ENCODE measurements at places on chromosomes 7 and 10.

- no peak for DNase-seq
Measured at GRCh38 chr7:92735707-92736106, 100.7 kb downstream of the CDK6 start.

GRCh38 chr10:132320654-132321469 is 11.1 kb upstream of the LRRC27 start:
- no peak for DNase-seq

DNA sequence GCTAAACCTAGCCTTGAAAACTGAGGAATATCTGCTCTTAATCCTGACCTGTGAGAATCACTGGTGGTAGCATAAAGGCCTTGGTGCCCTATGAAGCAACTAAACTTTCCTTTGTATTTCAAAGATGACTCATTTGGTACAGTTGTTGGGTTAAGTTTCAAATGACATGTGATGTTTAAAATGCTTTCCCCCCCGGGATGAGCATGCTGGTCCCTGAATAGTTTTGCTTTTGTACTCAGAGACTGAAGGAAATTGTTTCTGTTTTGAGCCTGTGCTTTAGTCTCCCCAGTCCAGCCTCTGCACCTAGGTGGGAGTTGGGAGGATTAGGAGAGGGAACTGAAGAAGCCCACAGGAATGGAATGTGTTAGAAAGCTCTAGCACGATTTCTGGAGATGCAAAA is 258.9 kb upstream of the NPY start:
- no peak for DNase-seq

DNA sequence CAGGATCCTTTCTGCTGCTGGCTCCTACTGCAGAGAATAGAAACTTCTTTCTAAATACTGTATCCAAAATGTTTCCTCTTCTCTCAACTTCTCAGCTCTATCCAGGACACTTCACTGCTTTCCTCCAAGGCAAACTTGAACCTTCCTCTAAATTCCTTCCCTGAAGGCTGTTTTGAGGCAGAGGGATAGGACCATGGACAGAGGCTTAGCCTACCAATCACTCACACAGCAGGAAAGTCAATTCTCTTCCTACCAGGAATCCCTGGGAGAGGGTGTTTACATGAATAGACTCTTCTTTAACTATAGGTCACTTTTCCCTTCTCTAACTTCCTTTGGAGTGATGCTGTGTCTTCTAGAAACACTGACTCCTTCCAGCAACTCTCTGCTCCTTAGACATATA is 115.6 kb upstream of the MKLN1 start:
- no peak for DNase-seq

GRCh38 chr7:13770305-13770704 is 219.2 kb downstream of the ETV1 start:
- DNase-seq = no peak

GRCh38 chr7:150811-151221 is 41.6 kb upstream of the FAM20C start:
- no peak for DNase-seq

DNA sequence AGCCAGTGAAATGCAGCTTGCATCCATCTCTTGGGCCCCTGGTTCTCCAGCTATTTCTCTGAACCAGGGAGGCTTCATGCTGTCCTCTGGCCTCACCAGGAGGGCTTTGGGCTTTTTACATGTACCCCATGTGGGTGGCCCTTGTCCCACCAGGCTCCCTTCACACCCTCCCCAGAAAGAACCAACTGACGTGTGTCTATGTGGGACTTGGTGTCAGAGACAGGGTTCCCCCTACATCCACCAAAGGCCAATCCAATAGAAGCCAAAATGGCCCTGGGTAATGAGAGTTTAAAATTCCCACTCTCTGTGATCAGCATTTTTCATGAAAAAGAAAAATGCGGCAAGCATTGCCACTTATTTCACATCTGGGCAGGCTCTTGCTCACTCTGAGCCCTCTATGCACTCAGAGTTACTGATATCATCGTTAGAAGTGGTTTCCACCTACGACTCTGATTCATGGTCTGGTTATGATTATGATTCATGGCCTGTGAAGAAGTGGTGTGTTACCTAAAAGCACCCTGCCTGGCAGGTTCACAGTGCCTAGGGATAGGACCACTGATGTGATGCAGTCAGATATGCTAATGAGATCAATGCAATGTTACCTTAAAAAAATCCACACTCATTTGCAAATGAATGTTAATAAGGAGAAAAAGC is 133.5 kb downstream of the BUB3 start:
- DNase-seq = no peak

- no peak for DNase-seq
Measured at GRCh38 chr7:48084727-48085432, 4.2 kb upstream of the UPP1 start.

- DNase-seq = no peak
Measured at GRCh38 chr7:24129597-24129996, 154.4 kb upstream of the NPY start.

- DNase-seq = no peak
Measured at GRCh38 chr10:30792025-30792424, 162.5 kb upstream of the LYZL2 start.

- DNase-seq = no peak
Measured at GRCh38 chr7:30348083-30348560, 63.7 kb downstream of the ZNRF2 start.

GRCh38 chr7:101875283-101875846 is 57.9 kb downstream of the CUX1 start:
- no peak for DNase-seq

- DNase-seq = no peak
Measured at GRCh38 chr10:100570506-100570905, 34.8 kb downstream of the HIF1AN start.

DNA sequence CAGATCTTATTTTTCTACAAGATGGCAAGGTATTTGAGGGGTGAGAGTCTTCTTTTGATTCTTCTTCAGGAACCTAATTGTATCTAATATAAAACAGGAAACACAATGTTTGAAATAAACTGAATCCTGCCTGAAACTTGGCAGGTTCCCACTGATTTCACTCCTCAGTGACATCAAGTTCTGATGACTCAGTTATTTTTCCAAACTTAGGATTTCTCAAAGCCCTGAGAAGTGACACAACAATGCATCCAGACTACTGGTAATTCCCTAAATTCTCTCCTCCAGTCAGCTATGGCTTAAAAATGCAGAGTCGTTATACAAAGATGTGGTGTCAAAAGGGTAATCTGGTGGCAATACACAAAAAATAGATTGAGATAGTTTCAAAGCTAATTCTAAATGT is 80.9 kb downstream of the ABLIM1 start:
- DNase-seq = no peak

DNA sequence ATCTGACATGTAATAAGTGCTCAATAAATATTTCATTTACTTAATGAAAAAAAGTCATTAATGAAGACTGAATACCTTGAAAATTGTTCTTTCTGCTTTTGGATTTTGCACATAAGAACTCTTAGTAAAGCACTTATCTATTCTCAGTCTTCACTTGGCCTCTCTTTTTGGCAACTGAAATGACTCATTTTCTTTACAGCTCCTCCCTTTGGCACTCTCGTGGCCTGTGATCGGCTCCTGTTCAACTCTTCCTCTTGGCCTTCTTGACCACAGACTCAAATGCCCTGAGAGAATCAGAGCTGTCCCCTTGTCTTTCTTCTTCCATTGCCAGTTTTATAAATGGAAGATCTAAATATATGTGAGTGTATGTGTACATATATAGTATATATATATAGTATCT is 54.2 kb downstream of the FOXP2 start:
- no peak for DNase-seq

GRCh38 chr7:621572-622285 is 102.1 kb upstream of the PDGFA start:
- no peak for DNase-seq

- DNase-seq = peak; percentile 28
Measured at GRCh38 chr10:12041766-12042408, 722 bp downstream of the UPF2 start.

DNA sequence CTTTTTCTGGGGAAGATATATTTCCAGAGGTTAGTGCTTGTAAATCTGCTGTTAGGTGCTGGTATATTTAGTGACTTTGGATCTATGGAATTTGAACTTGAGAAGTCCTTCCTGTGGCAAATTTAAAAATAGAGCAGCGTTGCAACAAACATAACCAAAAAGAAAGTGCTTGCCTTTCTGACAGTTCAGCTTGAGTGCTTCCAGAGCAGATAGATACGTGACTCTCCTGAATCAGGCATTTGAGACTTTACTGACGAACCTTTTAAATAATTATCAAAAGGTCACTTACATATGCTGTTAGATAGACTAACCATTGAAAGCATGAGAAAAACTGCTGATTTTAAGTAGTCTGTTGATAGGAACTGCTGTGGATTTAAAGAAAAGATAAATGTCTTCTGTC is 387.5 kb upstream of the LRRTM3 start:
- DNase-seq = no peak

DNA sequence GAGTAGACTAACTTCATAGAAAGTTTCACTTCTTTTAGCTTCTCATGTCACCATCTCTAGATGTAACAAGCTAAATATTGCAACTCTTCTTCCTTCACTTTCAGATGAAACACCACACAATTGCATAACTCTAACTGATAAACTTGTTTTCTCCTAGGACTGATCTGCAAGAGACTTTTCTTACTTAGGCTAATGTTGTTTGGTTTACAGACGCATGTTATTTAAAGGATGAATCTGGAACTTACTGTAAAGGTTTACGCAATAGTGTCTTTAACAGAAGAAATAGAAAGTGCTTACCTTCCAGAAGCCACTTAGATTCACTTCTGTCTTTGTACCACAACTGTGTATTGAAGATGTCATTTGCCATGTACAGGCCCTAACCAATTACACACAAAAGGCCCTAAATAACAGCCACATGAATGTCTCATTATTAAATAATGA is 22.1 kb upstream of the ZC3HAV1 start:
- no peak for DNase-seq

DNA sequence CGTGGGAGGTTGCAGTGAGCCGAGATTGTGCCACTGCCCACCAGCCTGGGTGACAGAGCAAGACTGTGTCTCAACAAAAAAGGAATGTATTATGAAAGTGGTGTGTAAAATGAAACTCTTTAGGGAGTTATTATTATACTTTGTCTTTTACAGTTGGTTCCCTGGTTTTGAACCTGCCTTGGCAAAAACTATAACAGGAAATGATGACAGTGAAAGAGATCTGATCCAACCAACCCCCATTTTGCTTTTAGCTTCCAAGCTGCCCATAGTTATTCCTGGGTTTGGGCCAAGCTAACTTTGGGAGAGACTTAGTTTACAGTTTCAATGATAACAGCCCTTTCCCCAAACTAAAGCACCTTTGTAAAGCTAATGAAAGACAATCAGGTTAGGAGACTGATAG is 34.1 kb upstream of the NMT2 start:
- no peak for DNase-seq

GRCh38 chr10:22699976-22700375 is 14.4 kb downstream of the PIP4K2A start:
- no peak for DNase-seq

GRCh38 chr7:114791771-114792170 is 130.1 kb upstream of the MDFIC start:
- no peak for DNase-seq
